ENCODE measurements at places on chromosomes 3 and 15.

DNA sequence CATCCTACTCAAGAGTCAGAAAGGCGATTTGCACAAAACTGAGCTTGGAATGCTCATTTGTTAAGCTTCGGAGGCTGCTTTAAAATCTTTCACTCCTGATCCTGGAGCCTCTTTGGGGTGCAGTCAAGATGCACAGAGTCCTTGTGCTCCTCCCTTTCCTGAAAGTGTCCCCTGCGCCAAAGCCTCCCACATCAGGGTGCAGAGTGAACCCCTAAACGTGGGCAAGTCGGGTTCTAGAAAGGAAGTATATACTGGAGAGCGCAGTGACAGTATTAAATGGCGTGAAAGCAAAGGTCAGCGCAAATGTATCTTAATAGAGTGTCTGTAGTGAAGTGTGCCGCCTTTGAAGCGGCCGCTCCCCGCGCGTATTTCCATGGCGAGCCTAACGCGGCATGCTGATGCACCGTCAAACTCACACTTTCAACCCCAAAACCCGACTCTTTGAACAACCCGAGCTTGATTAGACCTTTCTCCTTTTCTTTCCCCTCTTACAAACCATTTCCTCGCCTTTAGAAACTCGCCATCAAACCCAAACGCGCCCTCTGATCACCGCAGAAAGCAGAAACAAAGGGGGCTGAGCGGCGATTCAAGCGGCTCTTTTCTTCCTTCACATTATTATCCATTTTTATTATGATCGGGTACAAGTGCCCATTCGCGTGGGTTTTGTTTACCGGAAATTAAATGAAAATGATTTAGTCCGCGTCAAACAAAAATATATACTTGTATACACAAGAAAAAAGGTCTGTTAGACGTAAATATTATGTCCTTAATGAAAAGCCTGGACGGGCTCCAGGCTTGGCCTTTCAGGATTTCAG, 18.3 kb downstream of the ZIC4 start:
- peak; percentile 75 for DNase-seq

- no peak for DNase-seq
Measured at GRCh38 chr3:106206613-106207012, 337.8 kb upstream of the CBLB start.

GRCh38 chr3:102215166-102215565, 219.6 kb upstream of the ZPLD1 start:
- DNase-seq = no peak

DNA sequence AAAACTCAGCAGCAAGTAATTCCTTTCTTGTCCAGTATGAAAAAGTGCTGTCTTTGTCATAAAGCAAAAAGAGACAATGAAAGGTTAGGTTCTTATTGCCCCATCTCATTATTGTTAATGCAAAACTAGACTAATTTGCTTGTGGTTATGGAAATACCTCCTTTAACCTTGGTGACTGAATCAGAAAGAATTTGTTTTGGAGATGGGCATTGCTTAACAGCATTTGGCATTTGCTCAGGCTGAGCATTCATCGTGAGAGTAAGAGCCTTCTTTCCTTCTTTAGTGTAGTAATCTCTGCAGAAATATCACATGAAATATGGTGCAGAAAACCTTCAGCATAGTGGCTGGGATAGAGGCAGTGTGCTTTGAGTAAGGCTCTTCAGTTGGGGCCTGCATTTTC, 103.1 kb downstream of the CNTN6 start:
- DNase-seq = no peak

GRCh38 chr3:185330238-185330637, 32.7 kb upstream of the MAP3K13 start:
- DNase-seq = no peak

- no peak for DNase-seq
Measured at GRCh38 chr15:73647259-73648013, 14.2 kb upstream of the NPTN start.

GRCh38 chr3:116188231-116188785, 257.0 kb downstream of the LSAMP start:
- DNase-seq = no peak

DNA sequence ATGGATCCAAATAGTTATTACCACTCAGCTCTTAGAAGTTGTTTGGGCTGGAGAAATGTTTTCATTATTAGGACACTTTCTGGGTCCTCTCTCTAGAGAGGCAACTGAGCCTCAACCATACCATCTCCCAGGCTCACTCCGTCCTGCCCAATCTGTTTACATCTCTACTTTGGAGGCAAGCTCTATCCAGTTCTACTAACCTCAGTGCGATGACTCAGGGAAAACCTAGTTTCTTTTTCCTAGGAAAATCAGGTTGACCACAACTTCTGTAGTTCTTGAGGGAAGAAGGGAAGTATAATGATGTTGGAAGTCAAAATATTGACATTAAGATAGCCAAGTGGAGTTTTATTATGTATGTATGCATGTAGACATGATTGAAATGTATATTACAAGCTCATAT, 40.4 kb downstream of the LPP start:
- DNase-seq = no peak

DNA sequence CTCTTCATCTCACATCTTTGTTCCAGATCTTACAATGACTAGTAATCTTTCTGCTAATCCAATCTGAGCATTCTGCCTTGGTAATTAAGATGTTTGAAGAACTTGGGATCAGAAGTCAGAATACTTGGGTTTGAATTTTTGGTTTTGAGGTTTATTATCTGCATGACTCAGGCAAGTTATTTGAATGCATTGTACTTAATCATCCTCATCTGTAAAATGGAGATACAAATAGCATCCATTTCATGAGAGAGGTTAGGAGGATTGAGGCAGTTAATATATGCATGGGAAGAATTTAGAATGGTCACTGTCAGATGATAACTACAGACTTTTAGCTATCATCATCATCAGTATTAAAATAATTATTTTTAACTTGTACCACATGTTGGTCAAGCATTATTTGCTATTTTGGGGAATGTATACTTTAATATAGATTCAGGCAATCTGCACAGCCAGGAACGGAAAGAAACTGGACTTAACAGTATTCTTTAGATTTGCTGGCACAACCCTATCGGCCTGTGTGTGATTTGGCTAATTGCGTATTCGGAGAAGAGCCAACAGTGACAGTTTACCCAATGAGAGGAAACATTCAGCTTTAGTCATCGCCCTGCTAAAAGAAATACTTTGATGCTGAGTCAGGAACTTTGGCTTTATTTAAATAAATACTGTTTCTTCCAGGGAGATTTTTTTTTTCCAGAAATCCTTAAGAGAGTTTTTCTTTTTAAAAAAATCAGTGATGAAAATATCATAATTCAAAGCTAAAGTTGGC, 600.0 kb downstream of the ROBO1 start:
- no peak for DNase-seq

- no peak for DNase-seq
Measured at GRCh38 chr15:28952666-28953491, 67.1 kb downstream of the APBA2 start.

- no peak for DNase-seq
Measured at GRCh38 chr3:46092702-46093080, 65.4 kb upstream of the XCR1 start.

DNA sequence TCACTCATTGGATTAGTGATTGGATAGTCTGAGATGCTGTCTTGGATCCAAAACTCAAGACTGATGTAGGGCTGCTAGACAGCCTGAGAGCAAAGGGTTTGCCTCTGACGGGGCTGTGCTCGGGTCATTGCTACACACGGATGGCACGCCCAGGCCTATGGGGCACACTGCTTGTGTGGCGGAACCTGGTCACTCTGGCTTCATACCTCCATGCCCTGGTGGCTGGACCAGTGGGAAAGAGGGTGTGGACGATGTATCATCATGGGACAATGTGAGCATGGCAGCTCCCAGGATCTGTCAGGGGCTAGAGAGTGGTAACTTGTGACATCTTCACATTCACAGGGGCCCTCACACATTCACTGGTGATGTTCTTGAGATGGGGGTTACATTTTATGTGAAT, 18.1 kb upstream of the CCDC174 start:
- DNase-seq = no peak

DNA sequence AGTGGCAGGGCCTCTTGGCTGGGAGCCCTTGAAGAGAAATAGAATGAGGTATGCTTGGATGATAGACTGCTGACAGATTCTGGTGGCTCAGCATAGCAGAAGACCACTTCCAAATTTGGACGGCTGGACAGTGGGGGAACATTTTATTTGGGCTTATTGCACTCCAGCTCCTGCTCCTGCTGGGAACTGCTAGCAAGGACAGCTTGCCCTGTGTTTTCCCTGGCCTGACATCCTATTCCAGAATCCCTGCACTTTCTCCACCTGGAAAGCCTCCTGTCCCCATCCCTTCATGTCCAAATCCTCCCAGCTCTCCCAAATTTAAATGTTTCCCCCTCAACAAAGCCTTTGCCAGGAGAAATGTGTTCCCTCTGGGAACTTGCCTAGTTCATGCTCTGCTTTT, 9.8 kb upstream of the COLQ start:
- peak; percentile 94 for DNase-seq

DNA sequence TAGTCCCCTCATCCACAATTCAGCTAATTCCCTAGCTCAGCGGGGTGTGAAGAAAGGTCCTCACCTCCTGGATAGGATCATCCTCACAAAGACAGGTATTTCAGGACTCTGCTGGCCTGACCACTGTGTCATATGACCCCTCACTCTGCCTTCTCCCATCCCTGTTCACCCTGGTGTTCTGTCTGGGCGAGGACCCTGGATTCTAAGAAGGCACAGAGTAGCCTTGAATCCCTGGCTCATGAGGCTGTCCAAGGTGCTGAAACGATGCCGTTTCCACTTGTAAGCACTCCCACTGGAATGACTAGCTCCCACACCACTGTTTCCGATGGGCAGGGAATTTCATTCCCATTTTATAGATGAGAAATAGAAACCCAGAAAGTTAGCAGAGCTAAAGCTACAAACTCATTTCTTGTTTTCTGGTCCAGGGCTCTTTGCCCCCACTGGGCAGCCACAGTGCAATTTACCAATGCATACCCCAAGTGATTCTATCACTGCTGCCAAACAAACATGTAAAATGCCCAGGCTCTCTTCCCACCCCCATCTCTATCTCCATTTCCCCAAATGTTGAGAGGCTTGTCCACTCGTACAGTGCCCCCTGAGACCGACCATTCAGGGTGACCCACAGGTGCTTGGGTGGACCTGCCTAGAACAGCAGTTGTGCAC, 83.2 kb downstream of the RAB11A start:
- no peak for DNase-seq

GRCh38 chr15:60799885-60800284, 320.9 kb upstream of the ICE2 start:
- DNase-seq = no peak

DNA sequence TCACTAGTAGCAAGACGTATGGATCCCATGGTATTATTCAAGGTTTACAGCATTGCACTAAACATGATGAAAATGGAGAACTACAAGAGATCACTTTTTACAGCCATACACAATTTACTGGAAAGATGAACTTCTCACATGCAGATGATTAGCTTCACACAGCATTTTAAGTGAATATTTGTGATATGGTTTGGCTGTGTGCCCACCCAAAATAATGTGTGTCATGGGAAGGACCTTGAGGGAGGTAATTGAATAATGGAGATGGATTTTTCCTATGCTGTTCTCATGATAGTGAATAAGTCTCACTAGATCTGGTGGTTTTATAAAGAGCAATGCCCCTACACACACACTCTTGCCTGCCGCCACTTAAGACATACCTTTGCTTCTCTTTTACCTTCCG, 662.0 kb upstream of the CCDC54 start:
- DNase-seq = no peak

GRCh38 chr15:62712455-62712839, 330.1 kb upstream of the TPM1 start:
- no peak for DNase-seq

GRCh38 chr3:140170612-140171011, 235.6 kb downstream of the CLSTN2 start:
- no peak for DNase-seq

DNA sequence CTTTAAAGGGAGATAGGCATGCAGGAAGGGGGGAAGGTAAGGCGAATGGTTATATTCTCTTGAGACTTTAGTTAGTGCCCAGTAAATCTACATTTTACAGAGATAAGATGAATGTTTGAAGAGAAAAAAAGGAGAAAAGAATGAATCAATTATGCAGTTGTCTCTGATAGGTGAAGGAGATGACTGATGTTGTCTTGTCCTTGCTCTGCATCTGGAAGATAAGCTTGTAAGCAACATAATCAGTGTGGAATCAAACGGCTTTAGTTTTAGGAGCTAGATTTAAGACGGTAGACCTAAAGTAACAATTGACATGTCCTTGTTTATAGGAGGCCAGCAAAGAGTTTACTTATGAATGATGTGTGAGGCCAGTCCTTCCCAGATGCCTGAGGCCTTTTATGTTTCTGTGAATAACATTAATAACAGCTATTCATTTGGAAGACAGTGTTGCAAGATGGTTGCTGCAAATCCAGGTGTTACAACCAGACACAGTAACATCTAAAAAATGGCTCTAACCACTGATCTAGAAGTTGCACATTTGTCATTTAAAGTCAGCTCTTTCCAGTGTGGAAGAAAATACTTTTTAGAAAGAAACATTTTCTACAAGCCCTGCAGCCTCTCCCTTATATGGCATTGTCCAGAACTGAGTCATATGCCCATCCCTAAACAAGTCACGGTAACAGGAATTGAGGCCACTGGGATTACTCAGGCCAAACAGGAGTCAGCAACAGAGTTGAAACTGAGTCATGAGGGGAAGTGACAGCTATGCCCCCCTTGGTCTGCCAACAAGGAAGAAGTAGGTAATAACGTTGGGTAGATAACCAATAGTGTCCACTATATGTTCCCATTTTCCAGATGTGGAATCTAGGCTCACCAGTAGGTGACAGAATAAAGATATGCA, 77.5 kb upstream of the FBN1 start:
- DNase-seq = no peak

GRCh38 chr3:25143356-25144025, 284.6 kb upstream of the RARB start:
- no peak for DNase-seq

DNA sequence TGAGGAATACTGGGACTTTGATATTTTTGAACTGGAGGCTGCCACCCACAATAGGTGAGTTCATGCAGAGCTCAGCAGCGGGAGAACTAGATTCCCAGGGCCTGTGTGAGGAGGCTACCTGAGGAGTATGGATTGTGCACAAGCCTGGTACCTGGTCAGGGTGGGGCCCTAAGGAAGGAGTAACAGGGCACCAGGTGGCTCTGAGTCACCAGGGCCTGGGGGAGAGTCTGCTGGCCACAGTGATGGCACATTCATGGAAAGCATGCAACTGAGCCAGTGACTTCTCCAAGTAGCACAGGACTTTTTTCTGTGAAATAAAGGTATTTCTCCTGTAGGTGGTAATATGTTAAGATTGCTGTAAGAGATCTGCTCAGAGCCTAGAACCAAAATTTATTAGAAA, 134.4 kb downstream of the PDE8A start:
- DNase-seq = no peak

- DNase-seq = no peak
Measured at GRCh38 chr3:129984125-129984524, 9.6 kb downstream of the TRH start.

Measured in G401 (cell line).